ENCODE measurements at places on chromosomes 5 and 9.

DNA sequence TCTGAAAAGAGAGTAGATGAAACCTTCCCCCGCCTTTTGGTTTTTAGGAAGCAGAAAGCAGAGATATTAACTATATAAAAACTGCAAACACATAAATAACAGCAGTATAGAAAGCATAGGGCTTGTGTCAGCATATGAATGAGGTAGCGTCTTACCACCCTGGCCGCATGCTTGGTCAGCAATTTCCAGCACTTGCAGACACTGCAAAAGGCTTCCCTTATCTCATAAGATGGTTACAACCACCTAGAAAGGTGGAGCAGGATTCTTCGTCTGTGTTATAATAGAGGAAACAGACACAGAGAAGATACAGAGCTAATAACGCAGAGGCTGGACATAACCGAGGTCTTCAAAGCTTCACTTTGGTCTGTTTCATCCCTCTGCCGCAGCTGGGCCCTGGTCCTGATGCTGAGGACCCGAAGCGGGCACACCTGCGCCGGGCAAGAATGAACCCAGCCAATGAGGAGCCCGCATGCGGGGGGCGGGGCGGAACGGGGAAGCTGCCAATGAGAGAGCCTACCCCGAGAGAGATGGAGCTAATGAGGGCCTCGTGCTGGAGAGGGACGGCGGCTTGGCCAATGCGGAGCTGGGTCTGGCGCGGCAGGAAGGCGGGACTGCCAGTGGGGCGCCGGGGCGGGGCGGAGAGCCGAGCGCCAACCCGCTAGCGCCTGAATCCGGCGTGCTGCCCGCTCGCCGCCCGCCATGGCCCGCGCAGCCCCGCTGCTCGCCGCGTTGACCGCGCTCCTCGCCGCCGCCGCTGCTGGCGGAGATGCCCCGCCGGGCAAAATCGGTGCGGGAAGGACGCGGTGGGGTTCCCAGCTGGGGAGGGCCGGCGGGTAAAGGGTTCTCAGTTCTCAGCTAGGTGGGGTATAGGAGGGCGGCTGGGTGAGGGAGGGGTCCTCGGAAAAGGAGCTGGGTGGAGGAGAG lies at the start of gene PCYOX1L:
PCYOX1L (plus strand) TSS at position 677 of the 924 bp plus-strand sequence; CDS start at position 700, 23 bp downstream.
- DNase-seq, result peak; percentile 99

GRCh38 chr9:96509848-96510247 lies 59.9 kb downstream of the HABP4 start:
- no peak for DNase-seq

DNA sequence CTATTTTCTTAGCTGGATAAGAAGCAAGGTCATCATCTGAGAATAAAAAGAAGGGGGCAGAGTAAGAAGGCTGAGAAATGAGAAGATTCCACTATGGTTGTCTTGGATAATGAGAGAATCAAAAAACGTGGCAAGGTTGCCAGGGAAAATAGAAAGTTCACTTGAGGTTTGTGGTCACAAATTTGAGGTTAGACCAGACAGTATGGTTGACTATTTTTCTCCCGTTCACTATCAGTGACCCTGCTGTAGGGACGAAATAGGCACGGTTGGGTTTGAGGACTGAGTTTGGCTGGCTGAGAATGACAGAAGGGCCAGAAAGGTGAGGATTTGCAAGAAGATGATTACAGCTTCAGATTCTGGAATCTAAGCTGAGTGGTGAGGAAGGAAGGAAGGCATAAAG lies 266.0 kb upstream of the ZNF462 start:
- no peak for DNase-seq

- DNase-seq, result no peak
Measured at GRCh38 chr9:135471791-135472640, 7.6 kb upstream of the PPP1R26 start.

DNA sequence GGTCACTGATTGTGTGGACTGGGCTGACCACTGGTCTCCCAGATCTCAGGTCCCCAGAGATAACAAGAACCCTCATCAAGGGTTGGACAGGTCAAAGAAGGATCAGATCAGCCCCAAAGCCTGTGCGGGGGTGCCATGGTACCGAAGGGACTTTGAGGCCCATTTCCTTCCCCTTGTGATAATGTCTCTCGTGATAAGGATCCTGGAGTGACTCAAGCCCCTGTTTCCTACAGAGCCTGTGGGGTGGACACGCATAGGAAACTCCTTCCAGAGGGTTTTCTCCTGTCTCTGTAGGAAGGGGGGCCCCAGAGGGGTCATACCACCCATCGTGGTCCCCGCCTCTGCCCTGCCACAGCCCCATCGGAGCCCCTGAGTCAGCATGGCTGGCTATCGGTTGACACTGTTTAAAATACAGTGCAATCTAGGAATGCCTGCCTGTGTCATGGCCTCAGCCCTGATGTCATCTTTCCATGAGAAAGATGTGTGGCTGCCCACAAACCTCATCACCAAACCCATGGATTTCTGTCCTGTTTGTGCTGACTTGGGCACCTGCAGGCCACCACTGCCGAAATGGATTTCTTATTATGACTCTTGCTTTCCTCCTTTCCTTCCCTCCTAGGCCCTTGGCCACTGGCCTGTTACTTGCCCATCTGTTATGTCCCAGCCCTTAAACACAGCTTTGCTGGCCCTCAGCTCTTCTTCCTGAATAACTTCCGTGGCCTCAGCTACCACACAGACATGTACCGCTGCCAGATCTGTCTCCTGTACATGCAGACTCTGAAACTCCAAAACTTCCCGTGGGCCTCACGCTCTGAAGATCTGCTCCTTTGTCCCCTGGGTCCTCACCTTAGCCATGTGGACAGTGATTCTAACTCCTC lies 2.9 kb upstream of the CSF2 start:
- DNase-seq, result peak; percentile 82

GRCh38 chr9:36029765-36030528 lies 6.8 kb upstream of the RECK start:
- no peak for DNase-seq
